Pons (tissue), 1 donor: ENCODE measurements at places on chromosomes 7 and 10.

GRCh38 chr7:27516421-27516820 is 146.3 kb downstream of the HIBADH start:
- no peak for DNase-seq

- no peak for DNase-seq
These were observed 258.1 kb downstream of the STK31 start for GRCh38 chr7:23967949-23968599.

GRCh38 chr7:71718563-71718962 is 586.6 kb downstream of the GALNT17 start:
- no peak for DNase-seq

- DNase-seq = no peak
These were observed 117.4 kb downstream of the VIPR2 start for GRCh38 chr7:159027056-159027788.

DNA sequence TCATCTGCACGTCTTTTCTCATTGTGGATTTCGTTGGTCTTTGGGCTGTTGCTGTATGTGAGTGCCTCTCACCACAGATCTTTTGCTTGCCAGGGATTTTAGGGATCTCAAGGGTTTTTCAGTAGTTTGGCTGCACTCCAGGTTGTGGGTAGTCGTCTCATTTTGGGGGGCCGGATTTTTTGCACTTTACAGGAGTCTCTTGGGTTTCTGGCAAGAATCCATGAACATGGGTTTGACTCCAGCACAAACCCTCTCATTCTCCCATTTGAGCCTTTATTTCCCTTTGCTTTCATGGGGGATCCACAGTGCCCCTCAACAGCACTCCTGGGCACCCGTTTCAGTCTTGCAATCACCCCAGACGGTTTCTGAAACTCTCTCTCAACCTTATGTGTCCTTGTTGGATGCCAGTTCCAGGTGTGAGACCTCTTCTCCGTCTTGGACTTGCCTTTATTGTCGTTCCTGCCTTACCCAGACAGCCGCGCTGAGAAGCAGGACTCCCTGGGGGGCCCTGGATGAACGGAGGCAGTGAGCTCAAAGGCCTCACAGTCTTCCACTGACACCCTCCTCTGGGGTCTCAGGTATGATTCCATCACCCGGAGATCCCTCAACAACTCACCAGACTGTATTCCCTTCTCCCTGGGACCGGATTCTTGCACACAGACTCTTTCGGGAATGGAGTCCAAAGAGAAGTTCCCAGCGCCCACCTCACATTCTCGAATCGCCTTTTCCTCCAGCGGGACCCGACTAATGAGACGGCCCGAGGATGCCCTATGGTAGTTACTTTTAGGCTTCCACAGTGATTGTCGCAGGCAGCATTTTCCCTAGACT is 18.8 kb upstream of the ZNF273 start:
- DNase-seq = no peak

DNA sequence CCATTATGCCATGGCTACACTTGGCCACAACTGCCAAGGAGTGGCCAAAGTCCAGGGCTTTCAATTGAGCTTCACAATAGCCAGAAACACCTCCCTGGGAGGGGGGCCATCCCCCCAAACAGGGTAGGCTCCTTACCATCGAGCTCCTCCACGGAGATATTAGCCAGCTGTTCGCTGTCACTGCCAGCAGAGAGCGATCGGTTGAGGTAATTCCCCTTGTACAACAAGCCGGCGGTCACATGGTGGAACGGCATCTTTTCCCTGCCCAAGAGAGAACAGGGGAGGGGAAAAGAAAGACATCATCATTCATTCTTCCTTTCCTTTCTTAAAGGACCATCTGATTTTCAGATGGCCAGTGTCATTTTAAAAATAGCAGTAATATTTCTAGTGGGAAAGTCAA is 133.6 kb downstream of the CALN1 start:
- no peak for DNase-seq

DNA sequence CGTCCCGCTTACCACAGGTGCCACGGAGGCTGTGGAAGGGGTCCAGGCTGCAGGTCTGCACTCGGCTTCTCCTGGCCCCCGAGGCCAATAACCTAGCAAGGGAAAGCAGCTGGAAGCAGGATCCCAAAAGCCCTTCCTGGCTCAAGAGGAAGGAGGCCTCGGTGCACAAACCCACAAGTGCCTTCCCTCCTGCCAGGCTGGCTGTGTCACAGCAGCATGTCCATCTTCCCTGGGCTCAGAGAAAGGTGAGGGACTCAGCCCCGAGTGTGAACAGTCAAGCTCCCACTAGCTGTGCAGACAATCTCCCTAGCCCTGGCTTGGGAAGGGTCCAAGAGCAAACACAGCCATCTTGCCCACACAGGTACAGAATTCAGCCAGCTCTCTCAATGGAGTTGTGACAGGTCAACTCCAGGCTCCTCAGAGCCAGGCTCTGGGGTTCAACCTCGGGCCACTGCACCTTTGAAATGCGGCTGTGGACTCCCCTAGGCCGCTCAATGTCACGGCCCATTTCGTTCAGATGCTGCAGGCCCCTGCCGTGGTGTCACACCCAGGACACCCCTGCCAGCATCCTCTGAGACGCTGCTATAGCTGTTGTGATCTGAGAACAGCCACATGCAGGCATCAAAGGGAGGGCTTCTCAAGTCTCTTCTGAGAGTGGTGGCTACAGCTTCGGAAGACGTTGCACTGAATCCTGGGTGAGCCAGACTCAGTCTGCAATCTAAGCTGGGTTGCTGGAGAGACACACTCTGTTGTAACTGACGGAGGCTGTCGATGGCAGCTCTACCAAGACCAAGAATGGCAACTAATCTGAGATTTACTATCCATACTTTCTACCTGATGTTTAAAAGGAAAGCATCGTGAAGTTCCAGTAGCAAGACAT is 137.9 kb downstream of the DIP2C start:
- DNase-seq = no peak

GRCh38 chr10:43958964-43959363 is 310.3 kb upstream of the ZNF32 start:
- no peak for DNase-seq
